ENCODE measurements at places on chromosomes 12 and 14.

DNA sequence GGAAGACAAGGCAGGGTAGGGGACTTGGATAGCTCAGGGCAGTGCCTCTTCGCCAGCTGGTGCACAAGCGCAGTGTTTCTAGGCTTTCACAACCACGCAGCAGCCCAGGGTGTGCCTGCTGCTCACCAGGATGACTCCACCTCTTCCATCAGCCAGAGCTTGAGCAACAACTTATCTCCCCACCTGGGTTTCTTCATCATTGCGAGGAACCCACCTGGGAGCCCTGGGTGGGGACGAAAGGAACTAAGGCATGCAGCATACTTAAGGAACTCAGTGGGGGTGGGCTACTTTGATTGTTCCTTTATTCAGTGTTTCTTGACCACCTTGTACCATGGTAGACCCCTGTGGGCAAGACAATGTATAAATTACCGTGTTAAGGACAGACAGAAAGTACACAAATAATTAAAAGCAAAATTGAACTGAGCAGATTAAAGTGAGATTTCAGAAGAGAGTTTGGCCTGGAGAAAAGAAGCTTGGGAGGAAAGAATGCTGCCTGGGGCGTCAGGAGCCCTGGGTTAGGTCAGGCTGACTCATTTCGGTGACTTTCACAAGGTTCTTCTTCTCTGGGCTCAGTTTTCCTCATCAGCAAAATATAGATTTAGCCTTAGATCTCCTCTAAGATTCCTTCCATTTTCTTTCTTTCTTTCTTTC lies 22.9 kb downstream of the KRT18 start:
- DNase-seq: no peak

DNA sequence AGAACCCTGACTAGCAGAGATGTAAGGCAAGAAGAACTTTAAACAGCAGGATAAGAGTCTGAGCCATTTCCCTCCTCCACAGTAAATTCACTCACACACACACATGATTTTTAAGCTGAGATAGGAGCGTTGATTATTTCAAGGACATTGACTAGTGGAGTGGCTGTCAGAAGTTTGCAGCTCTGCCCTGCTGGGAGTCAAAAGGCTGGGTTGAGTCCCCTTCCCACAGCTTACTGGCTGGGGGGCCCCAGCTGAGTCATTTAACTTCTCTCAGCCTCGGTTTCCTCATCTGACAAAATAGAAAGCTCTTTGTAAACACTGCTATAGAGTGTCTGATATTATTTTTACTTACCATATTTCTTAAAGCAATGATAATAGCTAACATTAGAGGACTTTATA lies 28.3 kb downstream of the VCPKMT start:
- DNase-seq: no peak

DNA sequence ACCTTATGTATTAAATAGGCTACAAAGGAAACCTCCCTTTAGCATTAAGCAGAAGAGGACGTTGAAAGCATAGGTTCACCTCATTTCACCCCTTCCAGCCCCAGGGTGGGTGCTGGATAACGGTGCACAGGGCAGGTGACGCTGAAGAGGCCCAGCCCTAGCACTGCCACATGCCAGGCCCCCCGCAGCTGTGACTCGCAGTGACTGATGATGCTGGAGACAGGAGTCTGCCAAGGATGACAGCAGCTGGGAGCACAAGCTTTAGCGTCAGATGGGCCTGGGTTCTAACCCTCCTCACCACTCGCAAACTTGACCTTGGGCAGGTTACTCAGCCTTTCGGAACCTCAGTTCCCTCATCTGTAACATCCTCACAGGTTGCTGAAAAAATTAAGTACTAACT lies 76.7 kb downstream of the TBK1 start:
- DNase-seq: peak; percentile 56

DNA sequence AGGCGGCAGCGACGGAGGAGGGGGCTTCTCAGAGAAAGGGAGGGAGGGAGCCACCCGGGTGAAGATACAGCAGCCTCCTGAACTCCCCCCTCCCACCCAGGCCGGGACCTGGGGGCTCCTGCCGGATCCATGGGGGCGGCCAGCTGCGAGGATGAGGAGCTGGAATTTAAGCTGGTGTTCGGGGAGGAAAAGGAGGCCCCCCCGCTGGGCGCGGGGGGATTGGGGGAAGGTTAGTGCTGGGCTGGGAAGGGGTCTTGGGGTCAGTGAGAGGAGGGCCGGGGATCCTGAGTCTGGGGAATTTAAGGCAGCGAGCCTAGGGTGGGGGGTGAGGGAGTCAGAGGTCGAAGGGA lies 203 bp downstream of the NFATC4 start:
- no peak for DNase-seq

- DNase-seq: peak; percentile 3
These were observed 25.9 kb downstream of the SYNDIG1L start for GRCh38 chr14:74400031-74400685.

- DNase-seq: no peak
These were observed 84.5 kb downstream of the CHGA start for GRCh38 chr14:93007225-93007997.

DNA sequence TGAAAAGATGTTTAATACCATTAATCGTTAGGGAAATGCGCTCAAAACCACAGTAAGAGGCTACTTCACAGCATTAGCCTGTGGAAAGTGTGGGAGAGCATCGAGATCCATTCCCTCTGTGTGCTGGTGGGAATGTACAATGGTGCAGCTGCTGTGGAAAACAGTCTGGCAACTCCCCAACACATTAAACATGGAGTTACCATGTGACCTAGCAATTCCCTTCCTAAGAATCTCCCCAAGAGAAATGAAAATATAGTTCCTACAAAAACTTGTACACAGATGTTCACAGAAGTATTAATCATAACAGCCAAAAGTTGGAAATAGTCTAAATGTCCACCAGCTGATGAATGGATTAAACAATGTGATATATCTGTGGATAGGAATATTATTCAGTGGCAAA lies 23.8 kb downstream of the MLXIP start:
- DNase-seq: no peak

- no peak for DNase-seq
These were observed 17.6 kb upstream of the AMIGO2 start for GRCh38 chr12:47097276-47097896.

- no peak for DNase-seq
These were observed 218.4 kb downstream of the KTN1 start for GRCh38 chr14:55798406-55798805.

DNA sequence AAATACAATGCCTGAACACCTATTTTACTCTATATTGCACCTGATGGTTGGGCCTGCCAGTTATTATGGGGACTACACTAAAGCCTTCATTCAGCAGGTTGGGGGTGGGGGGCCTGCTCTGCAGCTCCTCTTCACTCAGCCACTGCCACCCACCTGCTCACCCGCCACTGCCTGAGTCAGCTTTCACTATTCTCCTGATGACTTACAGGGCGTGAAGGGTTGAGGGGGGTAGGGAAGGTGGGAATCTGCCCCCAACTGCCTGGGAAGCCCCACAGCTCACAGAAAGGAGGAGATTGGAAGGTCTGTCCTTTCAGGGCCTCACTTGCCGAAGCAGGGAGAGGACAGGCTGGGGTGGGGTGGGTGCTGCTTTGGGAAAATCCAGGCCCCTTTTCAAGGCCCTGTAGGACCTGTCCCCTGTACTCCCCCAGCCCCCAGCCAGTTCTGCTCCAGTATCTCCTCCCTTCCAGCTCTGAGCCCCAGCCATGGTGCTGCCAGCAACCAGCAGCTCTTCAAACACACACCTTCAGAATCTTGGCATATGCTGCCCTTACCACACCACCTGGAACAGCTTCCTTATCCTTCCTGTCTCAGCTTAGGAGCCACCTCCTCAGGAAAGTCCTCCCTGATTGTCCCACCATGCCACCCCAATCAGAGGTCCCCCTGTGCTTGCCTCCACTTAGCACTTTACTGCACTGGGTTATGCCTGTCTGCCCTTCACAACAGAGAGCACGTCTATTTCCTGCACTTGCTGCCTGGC lies 33.1 kb downstream of the IRF2BPL start:
- no peak for DNase-seq

- DNase-seq: no peak
These were observed 13.1 kb upstream of the LGR5 start for GRCh38 chr12:71426300-71427047.

DNA sequence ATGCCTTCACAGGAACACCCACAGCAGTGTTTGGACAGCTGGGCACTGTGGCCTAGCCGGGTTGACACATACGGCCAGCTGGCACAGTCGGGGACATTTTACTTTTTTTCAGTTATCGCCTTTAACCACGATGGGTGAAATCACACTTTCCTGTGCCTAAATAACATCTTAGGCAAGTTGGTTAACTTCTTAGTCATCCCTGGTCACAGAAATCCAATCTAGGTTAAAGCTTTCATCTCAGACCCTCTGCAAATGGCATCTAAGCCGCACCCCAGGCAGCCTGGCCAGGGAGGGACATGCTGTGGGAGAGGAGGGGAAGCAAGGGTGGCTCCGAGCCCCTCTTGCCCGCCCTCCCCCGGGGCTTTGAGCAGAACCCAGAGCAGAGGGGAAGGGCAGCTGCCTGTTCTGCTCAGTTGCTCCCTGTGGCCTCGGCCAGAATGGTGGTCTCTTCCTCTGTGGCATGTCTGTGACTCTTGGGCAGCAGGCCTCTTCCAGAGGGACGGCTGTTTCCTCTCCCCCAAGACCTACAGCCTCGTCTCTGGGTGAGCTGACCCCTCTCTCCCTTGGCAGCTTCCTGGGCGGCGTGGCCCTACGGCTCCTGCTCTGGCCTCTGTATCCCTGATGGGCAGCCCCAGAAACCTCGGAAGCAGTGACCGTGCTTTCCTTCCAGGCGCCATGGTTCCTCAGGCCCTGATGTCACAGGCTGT lies 85.4 kb upstream of the DYNC1H1 start:
- no peak for DNase-seq

GRCh38 chr14:102732924-102733323 lies 44.3 kb upstream of the TRAF3 start:
- DNase-seq: no peak

- DNase-seq: no peak
These were observed 42.3 kb upstream of the CSRP2 start for GRCh38 chr12:76921100-76921471.

- DNase-seq: no peak
These were observed 9.2 kb downstream of the ZNF219 start for GRCh38 chr14:21089271-21089670.

- peak; percentile 60 for DNase-seq
These were observed 1.5 kb downstream of the KRT8 start for GRCh38 chr12:52903285-52903854.

DNA sequence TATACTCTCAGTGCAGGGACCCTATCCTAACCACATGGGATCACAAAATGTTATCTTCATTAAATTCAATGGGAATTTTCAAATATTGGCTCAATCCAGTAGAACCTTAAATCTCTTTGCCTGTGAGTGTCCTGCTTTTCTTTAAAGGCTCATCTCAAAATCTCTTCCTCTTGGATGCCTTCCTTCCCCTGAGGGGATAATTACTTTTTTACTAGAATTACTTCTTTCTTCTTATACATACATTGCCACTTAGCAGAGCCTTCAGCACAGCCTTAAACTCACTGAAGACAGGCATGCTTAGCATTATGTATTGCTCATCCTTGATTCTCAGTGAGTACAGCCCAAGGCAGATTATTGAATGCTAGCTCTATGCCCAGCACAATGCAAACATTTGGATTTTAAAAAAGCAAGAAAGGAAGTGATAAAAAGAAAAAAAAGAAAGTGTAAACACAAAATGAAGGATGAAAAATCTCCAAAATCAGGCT lies 1918.0 kb upstream of the FLRT2 start:
- DNase-seq: no peak

GRCh38 chr12:22759769-22760674 lies 135.1 kb downstream of the ETNK1 start:
- no peak for DNase-seq

- DNase-seq: no peak
These were observed 21.6 kb upstream of the GPR132 start for GRCh38 chr14:105086833-105087307.

- no peak for DNase-seq
These were observed 76.7 kb downstream of the GALNT8 start for GRCh38 chr12:4796694-4797482.

DNA sequence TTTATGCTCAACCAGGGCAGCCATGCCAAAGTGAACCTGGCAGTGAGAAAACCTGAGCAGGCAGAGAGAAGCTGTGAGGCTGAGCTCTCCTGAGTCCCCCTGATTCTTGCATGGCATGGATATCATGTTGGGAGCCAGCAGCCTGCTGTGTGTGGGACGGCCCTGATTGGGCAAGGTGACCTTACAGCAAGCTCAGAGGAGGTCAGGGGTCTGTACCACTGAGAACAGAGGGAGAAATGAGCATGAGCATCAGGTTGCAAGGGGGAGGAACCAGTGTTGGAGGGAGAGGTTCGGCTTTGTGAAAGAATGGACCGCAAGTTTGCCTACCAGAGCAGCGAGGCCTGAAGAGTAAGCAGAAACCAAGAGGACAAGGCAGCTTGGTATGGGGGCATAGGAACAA lies 59.1 kb upstream of the PTGR2 start:
- DNase-seq: no peak

- DNase-seq: no peak
These were observed 885 bp upstream of the HOXC10 start for GRCh38 chr12:53983950-53984572.

- no peak for DNase-seq
These were observed 1.7 kb downstream of the PAWR start for GRCh38 chr12:79689061-79689476.

- no peak for DNase-seq
These were observed 20.9 kb downstream of the PLEKHA5 start for GRCh38 chr12:19150273-19150900.

GRCh38 chr12:78888568-78888967 lies 24.0 kb downstream of the SYT1 start:
- no peak for DNase-seq

- DNase-seq: no peak
These were observed 35.4 kb upstream of the ATP23 start for GRCh38 chr12:57905812-57906475.

GRCh38 chr14:29735459-29735858 lies 192.2 kb downstream of the PRKD1 start:
- no peak for DNase-seq

- no peak for DNase-seq
These were observed 55.4 kb downstream of the SAMD4A start for GRCh38 chr14:54622192-54622958.

DNA sequence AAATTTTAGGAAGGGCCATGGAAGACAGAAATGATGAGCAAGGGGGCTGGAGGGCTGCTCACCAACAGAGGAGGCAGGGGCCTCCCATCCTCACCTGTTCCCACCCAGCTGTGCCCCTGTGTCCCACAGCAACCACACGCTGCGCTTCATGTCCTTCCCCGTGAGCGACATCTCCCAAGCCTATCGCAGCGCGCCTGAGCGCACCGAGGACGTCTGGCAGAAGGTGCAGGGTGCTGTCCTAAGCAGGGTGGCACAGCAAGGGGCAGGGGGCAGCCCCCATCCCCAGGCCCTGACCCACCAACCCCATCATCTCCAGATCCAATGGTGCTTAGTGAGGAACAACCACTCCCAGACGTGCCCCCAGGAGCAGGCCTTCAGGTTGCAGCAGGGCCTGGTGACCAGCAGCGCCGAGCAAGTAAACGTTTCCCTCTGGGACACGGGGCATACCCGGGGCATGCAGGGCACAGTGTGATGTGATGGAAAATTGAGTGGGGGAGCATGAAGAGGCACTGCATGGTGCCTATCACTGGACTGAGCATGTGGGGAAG lies 8.1 kb downstream of the CARMIL3 start:
- no peak for DNase-seq

- no peak for DNase-seq
These were observed 83.2 kb downstream of the SLC38A6 start for GRCh38 chr14:61064210-61064609.
